ENCODE measurements at places on chromosomes 1 and 21.

DNA sequence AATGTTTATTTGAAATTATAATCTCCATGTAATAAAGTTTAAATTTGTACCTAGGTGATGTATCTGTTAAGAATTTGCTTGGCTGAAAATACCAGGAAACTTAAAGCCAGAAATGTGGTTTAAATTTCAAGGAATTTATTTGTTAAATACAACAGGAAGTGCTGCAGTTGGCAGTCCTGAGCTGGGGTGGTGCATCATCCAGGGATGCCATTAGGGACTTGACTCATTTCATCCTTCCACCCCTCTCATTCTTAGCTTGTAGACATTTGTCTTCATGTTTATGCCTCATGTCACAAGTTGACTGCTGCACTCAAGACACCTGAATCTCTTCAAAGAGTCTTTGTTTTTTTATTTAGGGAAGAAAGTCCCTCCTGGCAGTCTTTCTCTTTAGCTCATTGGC is 175.9 kb downstream of the LHX8 start:
- DNase-seq = no peak

- DNase-seq = no peak
Observed at GRCh38 chr1:198024782-198025181, 107.6 kb downstream of the LHX9 start.

DNA sequence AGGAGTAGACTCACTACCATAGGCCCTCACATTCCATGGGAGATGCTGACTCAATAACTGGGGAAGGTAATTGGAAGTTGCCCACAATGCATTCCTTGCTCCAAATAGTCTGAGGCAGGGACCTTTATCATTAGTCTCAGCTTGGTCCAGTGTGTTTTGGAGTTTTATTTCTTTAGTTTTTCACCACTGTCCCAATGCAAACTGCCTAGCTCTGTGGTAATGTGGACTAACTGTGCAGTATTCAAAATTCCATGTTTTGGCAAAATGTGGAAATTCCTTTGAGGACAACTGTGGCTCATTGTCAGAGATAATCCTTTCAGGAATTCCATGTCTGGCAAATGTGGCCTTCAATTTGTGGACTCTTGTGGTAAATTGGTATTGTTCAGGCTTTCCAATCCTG is 78.1 kb upstream of the PAPPA2 start:
- no peak for DNase-seq

- DNase-seq = no peak
Observed at GRCh38 chr1:161162052-161162451, 2.8 kb downstream of the USP21 start.

DNA sequence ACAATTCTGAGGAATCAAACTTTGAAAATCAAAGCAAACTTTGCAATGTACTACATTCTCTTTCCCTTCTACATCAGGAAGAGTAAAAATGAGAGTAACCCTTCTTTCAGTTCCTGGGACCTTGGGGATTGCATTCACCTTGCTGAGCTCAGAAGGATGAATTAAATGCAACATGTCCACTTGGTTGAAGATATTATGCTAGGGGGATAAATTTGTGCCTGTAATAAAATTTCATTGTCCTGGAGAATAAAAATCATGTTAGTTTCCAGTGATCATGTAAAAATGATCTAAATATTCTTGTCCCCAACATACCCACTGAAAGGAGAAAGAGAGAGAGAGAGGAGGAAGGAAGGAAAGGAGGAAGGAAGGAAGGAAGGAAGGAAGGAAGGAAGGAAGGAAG is 587.1 kb upstream of the NEGR1 start:
- DNase-seq = no peak

GRCh38 chr1:111961773-111962565 is 27.5 kb downstream of the KCND3 start:
- no peak for DNase-seq

DNA sequence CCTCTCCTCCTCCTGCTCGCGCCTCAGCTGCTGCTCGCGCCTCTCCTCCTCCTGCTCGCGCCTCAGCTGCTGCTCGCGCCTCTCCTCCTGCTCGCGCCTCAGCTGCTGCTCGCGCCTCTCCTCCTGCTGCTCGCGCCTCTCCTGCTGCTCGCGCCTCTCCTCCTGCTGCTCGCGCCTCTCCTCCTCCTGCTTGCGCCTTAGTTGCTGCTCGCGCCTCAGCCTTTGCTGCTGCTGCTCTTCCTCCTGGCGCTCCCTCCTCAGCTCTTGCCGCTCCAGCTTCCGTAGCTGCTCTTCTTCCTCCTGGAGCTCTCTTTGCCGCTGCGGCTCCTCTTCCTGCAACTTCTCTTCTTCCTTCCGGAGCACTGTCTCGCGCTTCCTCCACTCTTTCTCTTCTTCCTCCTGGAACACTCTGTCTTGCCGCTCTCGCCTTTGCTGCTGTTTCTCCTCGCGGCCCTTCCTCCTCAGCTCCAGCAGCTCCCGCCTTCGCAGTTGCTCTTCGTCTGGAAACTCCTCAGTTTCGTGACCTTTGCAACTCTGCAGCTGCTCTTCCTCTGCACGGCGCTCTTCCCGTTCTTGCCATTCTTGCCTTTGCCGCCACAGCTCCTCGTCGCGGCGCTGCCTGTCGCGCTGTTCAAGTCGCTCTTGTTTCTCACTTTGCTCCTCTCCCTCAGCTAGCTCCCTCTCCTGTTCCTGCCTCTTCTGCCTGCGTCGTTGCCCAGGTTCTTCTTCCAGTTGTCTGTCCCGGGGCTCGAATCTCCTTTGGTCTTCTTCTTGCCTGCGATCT is 3.0 kb downstream of the TCHH start:
- peak; percentile 15 for DNase-seq

DNA sequence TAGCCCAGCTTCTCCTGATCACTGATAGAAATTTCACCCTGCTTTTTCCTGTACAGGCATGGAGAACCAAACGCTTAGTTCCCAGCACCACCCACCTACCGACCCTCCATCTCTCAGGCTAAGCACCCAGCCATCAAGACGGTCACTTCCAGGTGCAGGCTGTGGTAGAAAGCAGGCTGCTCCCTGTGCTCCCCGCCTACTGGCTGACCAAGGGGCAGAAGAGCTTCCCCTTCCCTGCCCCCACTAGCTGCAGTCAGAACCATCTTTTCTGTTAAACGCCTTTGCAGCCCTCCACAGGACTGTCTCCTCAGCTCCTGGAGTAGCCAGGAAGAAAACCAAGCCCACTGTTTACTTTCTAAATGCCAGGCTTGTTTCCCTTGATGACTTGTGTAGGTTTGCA is 23.0 kb downstream of the SPATA46 start:
- DNase-seq = no peak

GRCh38 chr1:26799479-26800142 is 11.9 kb downstream of the PIGV start:
- DNase-seq = peak; percentile 35

- DNase-seq = no peak
Observed at GRCh38 chr1:214135886-214136285, 145.1 kb upstream of the SMYD2 start.

GRCh38 chr1:197388801-197389200 is 120.7 kb downstream of the CRB1 start:
- no peak for DNase-seq

DNA sequence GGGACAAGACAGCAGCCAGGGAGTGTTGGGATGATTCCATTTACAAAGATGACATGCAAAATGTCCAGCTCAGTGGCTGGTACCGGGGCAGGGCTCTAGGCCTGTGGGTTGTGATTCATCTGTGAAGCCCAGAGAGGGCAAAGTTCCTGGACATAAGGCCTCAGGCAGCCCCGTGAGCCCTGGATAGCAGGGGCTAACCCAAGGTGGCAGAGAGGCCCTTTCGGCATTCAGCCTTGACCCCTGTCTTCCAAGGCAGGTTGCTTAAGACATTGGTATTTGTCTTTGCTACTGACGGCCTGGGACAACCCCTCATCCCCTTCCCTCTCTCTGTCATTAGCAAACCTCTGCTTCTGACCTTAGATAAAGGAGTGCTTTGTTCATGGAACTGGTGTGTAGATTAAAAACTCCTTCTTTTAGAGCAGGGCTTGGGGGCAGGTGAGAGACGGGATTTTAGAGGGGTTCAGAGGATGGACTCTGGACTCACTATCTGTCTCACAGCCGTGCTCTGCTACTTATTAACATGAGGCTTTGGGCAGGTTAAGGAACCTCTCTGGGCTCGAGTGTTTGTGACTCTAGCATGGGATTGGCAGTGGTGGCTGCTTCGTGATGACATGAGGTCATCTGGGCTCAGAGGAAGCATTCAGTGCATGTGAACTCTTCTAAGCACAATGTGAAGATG is 36.3 kb downstream of the TMEM51 start:
- no peak for DNase-seq

- DNase-seq = no peak
Observed at GRCh38 chr1:209433649-209434031, 149.9 kb upstream of the CAMK1G start.

GRCh38 chr1:14824314-14824915 is 225.9 kb downstream of the KAZN start:
- no peak for DNase-seq

DNA sequence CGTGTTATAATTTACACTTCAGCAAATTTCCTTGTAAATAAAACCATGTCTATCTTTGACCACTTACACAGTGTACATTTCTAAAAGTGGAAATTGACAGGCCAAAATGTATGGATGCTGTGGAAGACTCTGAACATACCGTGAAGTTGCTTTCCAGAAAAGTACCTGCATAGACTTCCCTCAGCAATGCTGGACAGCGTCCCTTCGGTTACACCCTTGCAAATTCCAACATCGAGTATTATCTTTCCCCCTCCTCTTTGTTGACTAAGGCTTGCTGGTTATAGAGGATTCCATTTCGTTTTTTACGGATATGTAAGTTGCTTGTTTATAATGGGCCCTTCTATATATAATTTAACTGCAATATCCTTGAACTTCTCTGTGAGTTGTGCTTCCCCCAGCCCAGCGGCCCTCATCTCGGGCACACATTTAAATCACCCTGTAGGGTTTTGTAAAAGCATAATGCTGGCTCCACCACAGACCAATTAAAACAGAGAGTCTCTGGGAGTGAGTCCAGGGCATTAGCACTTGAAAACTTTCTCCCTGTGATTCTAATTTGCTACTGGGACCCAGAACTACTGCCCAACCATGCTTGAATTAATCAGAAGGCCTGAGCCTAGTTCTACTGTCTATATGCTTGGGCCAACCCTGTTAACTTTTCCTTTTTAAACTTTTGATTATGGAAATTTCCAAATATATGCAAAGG is 230.3 kb downstream of the GRIK3 start:
- DNase-seq = no peak

DNA sequence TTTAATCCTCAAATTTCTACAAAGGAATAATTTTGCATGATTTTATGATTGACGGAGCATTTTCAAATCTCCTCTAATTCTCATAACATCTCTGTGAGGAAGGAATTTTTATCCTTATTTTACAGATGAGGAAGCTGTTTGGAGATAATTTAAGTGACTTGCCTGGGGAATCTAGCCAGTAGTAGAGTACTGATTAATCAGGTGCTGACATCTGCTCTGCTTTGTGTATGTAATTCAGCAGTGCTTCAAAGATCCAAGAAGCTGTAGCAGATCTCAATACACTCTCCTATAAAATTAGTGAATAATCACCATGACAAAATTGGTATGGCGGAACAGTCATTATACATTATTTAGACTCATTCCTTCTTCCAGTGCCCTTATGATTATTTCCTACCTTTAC is 46.0 kb downstream of the DPH5 start:
- no peak for DNase-seq

DNA sequence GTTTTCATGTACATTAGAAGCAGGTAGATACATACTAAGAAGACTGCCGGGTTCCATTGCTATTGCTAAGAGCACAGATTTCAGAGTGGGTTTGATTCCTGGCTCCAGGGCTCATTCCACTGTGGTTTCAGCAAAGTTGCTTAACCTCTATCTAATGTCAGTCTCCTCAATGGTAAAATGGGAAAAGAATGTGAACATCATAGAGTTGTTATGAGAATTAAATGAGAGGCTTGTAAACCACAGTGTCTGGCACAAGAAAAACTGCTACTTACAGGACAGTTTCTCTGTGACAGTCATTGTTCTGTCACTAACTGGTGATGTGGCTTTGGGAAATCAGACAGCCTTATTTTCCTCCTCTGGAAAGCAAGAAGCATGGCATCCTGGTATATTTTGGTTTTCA is 10.7 kb upstream of the PLXNA2 start:
- DNase-seq = no peak

GRCh38 chr1:226034482-226034881 is 28.0 kb upstream of the H3-3A start:
- DNase-seq = no peak

DNA sequence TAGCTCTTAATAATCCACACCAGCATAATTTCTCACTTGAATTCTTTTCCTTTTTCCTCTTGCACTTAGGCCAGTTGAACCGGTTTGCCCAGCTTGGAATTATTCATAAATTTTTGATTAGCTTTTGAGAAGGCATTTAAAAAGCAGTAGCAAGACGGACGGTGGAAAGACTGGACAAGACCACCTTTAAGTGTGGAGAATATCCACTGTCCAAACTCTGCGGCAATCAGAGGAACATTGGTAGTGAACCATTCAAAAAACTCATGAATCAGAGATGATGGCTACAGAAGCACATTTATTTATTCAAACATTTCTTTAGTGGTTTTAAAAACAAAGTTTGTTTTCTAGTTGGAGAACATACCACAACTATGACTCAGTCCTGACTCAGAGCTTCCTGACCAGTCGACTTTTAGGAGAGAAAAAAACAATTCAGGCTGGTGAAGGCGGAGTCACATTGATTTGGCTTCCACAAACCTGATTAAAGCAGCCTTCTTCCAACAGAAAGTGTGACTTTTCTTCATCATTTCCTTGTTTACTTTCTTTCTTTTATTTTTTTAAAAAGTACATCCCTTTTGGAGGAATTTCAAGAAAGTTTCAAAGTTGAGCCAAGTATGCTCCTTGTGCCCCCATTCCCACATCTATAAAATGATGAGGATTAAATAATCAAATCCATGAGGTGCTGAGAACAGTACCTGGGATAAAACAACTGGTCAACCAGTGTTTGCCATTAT is 128.8 kb downstream of the ADSS2 start:
- DNase-seq = no peak

- no peak for DNase-seq
Observed at GRCh38 chr1:172680733-172681275, 21.9 kb downstream of the FASLG start.

- DNase-seq = no peak
Observed at GRCh38 chr1:239999170-239999569, 92.5 kb upstream of the FMN2 start.

DNA sequence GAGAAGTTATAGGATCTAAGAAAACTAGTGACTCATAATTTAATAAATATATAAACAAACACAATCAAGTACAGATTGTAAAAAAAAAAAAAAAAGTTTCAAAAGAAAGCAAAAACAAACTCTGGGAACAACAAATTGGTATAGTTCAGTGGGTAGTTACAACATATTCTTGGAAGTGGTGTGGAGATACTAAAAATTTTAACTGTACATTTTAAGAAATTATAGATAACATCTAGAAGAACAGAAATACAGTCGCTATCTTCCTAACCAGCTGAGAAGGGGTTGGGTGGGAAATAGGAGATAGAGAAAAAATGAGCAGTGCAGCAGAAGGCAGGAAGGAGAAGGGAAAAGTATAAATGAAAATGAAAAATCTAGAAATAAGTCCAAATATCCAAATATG is 70.5 kb downstream of the LRRC8C start:
- no peak for DNase-seq

All from NCI-H1105 treated with DMSO at 0.1 percent for 48 hours (cell line).